Hematopoietic multipotent progenitor cell (in vitro differentiated cells): ENCODE measurements at places on chromosomes 7 and 10. TPM values are rescaled to one million over a fixed set of nuclear protein-coding genes. Genes with fewer than 3 reads are reported as not detected.

- peak; percentile 11 for DNase-seq
These were observed 131.1 kb upstream of the RSU1 start for GRCh38 chr10:16948361-16948760.

DNA sequence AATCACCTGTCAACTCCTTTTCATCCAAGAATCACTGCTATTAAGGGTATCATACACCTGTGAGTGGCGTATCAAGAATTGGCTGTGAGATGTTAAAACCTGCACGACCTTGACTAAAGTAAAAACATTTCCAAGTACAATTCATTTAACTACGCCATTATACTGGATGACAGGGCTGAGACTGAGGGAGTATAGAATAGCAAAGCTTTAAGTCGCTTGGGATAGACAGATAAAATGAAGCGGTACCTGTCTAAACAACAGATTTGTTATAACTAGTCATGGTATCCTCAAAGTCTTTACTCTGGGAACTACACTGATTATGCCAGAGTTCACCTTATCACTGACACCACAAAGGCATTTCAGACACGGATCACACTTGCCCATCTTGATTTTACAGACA is 366.1 kb upstream of the LRRN3 start:
- DNase-seq, result no peak

- DNase-seq, result no peak
These were observed 171.1 kb downstream of the FAM107B start for GRCh38 chr10:14603534-14604102.

FZD1 gene
- total RNA-seq, result 7.3 TPM

TMEM225B gene
- 0.54 TPM for total RNA-seq

DNA sequence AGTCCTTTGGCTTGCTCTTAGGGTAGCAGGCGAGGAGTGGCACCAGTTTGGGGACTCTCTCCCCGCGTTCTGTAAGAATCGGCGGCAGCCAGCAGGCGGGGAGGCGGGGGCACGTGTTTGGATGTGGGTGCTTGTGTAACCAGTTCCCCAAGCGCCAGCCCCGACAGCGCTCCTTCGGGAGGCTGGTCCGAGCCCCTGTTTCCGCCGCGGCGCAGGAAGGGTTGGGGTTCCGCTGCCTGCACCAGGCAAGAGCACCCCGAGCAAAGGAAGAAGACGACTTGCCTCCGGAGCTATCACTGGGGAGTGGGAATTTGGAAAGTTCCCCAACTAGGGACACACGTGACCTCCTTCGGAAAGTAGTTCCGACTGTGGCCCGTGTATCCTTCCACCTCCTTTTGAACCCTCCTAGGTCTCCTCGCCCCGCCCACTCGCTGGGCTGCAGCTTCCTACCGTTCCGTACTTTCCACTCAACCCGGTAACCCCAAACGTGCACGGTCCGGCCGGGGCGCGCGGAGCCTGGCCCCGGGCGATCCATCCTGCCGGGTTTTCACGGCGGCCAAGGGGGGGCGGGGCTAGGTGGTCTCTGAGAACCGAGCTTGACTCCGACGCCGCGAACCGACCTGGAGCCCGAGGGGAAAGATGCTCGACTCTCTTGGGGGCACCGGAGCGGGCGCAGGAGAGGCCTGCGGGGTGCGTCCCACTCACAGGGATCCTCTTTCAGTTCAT is 1.2 kb downstream of the KLLN start:
- peak; percentile 87 for DNase-seq

FZD8 gene
- total RNA-seq, result 0.81 TPM

DNA sequence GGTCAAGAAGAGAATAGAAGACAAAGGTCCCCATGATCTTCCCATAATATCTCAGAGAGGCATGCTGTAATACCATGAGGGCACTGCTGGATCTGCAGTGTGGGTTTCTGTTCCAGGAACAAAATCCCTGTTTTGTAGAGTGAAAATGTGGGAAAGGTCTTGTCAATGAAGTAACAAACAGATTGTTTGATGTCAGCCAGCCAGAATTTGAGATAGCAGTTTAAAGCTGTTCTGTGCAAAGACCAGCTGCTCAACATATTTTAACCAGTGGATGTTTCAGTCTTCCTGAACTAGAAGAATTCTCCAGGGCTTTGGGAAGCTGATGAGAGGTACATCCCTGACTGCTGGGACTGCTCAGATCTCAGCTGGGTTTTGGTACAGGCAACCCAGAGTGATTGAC is 1012.5 kb downstream of the DNAJB9 start:
- DNase-seq, result no peak

DNA sequence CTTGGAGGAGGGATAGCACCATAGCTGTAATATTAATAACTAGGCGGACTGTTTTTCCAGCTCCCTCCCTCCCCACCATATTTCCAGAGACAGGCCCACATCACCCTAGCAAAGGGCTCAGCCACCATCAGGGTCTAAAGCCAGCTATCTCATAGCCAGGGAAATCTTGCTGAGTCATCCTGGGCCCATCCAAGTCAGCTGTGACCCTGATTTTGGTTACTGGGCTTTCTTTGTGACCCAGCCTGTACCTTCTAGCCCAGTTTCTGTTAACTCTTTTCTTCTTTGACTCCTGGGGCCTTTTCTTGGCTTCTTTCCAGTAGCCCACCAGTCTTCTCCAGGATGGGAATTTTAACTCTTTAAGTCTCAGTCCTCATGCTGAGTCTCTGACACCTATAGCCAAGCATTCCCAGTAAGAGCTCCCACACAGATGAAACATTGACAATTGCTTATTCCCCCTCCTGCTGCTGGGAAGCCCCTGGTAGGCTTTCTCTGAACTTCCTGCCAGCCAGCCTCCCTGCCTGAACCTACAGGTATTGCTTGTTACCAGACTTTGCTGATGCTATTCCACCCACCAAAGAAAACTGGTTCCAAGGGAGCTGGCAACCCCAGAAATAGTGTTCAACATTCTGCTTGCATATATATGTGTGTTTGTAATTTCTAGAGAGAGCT is 34.8 kb upstream of the ADO start:
- DNase-seq, result peak; percentile 14

DNA sequence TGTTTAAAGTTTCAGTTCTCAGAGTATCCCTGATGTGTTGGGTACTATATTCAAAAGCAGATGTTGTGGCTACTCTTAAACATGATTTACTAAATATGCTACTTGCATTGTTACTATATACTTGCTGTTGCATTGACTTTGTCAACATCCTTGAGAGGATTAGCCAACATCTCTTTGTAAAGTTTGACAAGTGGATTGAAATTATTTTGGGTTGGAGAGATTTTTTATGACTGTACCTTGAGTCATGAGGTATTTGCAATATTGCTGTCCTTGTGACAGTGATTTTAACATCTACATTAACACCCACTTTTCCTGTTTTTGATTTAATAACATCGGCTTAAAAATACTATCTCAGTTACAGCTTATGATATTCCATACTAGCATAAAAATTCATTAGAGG is 31.9 kb downstream of the MRC1 start:
- no peak for DNase-seq

DNA sequence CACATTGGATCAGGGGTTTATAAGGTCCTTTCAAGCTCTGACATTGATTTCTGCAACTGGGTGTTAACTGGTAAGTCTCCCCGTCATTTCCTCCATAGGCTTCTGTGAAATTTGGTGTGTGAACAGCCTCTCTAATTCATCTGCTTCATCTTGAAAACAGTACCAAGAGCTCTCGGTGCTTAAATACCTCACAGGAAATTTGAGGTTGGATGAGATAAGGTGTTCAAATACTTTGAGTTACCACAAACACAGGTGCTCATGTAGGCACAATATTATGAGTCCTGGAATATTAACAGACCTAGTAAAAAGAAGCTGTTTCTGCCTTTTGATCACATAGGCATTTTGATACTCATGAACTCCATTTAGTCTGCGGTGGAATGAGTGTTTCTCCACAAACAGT is 85.2 kb downstream of the RTKN2 start:
- DNase-seq, result peak; percentile 55

LRRD1 gene
- under 0.01 TPM for total RNA-seq

DNA sequence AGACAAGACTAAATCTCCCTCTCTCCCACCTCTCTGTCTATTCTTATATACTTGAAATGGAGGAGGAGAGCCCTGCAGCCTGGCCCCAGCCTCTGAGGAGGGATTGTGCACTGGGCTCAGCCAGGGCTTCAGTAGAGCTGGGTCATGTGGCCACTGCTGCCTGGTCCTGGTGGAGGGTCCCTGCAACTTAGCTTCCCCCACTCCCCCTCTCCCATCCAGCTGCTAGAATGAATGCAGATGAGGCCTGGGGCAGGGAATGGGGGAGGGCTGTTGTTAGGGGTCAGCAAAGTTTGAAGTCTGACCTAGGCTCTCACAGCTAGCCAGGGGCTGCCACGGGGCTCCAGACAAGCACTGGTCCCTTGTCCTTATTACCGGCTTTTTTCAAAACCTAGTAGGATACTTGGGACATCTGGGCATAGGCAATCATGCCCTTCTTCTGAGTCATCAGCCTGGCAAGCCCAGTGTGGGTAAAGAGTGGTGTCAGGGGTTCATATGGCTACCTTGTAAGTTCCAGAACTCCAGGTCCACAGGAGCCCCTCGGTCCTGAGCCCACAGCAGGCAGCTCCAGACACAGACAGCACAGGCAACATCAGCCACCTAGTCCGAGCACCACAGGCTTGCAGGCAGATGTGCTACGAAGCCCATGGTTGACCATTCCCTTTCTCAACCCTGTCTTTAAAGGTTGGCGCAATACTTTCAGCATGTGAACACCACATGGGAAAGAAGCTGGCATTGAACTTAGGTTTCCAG is 12.8 kb upstream of the CXCL12 start:
- no peak for DNase-seq

DNA sequence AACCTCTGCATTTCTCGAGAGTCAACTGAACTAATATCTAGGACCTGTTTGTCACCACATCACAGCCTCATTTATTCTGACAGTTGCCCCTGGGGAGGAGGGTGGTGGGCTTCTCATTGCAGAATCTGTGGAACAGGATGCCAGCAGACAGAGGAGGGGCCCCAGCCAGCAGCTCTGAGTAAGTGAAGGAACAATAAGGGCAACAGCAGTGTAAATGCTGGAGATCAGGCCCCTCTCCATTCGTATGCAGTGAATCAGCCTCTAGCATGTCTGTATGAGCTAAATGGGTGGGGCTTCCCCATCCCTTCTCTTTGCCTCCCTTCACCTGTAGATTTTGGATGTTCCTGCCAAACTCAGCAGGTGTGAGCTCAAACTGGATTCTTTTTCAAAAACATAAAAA is 7.7 kb upstream of the CPVL start:
- DNase-seq, result no peak

DNA sequence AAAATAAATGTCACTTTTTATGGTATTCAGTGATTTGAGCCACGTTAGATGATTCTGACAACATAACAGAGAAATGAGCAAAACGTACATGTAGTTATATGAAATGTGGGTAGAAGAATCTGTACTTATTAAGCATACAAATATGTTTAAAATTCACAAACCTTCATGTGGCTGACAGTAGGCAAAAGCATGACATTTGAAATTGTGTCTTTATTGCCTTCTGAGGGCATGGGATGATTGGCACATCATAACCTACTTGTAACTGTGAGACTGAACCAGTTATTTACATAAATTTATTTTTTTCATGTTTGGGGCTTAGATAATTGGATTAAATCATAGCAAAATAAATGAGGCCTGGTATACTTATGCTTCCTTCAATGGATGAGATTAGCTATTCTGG is 202.2 kb downstream of the DNAJB9 start:
- DNase-seq, result no peak

SORCS1 gene
- 0.27 TPM for total RNA-seq

SCART1 gene
- 3.2 TPM for total RNA-seq

GRCh38 chr10:51892313-51892712 is 192.9 kb upstream of the CSTF2T start:
- no peak for DNase-seq

NUTM2B gene
- 1.6 TPM for total RNA-seq

GRCh38 chr7:44279731-44280505 is 45.5 kb downstream of the CAMK2B start:
- DNase-seq, result no peak
